ENCODE measurements at places on chromosomes 4 and X. TPM values are rescaled to one million over a fixed set of nuclear protein-coding genes. Genes with fewer than 3 reads are reported as not detected.

GRCh38 chrX:15107367-15107988 is 162.4 kb downstream of the ASB9 start:
- H3K4me3 ChIP-seq: no peak overlapping the region
- no peak overlapping the region for H3K27ac ChIP-seq
- DNase-seq: no peak
- no peaks in the 10 kb centered on the region for H3K27me3 ChIP-seq
- H3K4me1 ChIP-seq: no peaks in the 10 kb centered on the region
- H3K36me3 ChIP-seq: no peaks in the 10 kb centered on the region

SORCS2 gene
- not detected for total RNA-seq

DNA sequence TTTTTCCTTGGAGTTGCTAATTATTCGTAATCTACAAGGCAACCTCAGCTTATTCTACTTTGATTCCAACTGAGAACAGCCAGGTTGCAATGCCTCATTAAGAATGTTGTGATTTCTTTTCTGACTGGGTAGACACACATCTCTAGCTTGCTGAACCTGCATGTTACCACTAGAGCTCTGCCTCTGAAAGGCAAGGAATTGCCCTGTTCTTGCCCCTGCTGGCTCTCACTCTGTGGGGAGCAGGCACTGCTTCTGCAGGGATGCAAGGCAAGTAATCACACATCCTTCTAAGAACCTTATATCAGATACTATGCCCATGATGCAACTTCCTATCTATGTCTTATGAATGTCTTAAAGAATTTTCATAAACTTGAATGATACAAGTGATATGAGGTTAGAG is 503.2 kb downstream of the PACRGL start:
- H3K4me3 ChIP-seq: no peak overlapping the region
- H3K36me3 ChIP-seq: no peaks in the 10 kb centered on the region
- H3K27me3 ChIP-seq: no peaks in the 10 kb centered on the region

DNA sequence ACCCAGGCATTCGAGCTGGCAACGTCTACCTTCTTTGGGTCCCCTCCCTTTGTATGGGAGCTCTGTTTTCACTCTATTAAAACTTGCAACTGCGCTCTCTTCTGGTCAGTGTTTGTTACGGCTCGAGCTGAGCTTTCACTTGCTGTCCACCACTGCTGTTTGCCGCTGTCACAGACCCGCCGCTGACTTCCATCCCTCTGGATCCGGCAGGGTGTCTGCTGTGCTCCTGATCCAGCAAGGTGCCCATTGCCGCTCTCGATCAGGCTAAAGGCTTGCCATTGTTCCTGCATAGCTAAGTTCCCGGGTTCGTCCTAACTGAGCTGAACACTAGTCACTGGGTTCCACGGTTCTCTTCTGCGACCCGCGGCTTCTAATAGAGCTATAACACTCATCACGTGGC is 183.5 kb upstream of the GALNTL6 start:
- H3K27ac ChIP-seq: no peak overlapping the region
- H3K4me3 ChIP-seq: no peak overlapping the region
- H3K27me3 ChIP-seq: no peaks in the 10 kb centered on the region
- no peaks in the 10 kb centered on the region for H3K36me3 ChIP-seq
- DNase-seq: no peak

Measured in naive thymus-derived CD4-positive, alpha-beta T cell (primary cell).